NCI-H1092 (cell line): ENCODE measurements at places on chromosomes 2 and 18.

DNA sequence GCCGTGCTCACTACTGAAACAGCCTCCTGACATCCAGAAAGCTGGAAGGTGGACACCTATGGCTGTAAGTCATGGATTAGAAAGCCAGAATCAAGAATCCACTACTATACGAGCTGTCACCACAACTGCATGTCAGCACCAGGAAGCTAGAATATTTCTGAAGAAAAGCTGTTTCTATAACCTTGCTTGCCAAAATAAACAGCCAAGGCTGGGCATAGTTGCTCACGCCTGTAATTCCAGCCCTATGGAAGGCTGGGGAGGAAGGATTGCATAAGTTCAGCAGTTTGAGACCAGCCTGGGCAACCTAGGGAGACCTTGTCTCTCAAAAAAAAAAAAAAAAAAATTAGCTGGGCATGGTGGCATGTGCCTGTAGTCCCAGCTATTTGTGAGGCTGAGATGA lies 96.3 kb upstream of the GAREM1 start:
- DNase-seq, result no peak

- no peak for DNase-seq
Observed at GRCh38 chr2:48991415-48992131, 162.7 kb downstream of the FSHR start.

DNA sequence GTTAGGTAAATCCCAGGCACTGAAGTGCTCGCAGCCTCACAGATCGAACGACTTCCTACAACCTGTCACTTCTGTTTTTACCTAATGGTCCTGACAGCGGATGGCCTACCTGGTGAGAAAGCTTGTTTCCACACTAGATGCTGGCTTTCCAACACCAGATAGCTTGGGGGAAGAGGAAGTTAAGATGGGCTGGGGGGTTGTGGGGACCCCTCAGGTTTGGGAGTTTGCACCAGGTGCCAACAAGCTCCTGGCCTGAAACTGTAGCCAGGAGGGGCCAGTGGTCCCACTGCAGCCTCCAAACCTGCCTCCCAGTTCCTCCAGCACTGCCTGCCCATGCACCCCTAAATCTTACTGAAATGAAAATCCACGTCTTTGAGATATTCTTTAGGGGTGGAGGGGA lies 3.9 kb downstream of the TMEM185B start:
- no peak for DNase-seq

DNA sequence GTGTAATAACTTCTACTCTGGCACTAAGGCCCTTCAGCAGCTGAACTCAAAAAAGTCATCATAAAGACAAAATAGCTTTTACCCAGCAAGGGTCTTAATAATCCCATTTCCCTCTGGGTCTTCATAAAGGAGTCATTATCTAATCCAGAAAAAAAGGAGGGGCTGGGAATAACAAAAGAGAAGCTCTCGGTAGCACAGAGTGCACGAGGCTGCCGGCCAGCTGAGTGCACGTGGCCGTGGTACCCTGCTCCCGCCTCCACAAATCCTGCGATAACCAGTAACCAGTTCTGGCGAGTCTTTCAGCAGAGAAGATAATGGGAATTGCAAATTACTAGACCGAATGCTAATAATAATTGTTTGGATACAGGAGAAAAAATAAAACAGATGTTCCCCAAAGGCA lies 7.5 kb downstream of the NRP2 start:
- DNase-seq, result no peak

GRCh38 chr2:150339951-150340350 lies 147.5 kb downstream of the RND3 start:
- DNase-seq, result peak; percentile 13
